T-helper 17 cell (primary cell): ENCODE measurements at places on chromosomes 12 and 14. TPM values are rescaled to one million over a fixed set of nuclear protein-coding genes. Genes with fewer than 3 reads are reported as not detected.

The SLCO1C1 gene
- not detected for total RNA-seq

The NPFF gene
- not detected for total RNA-seq

The TMEM52B gene
- not detected for total RNA-seq

The SLC39A5 gene
- not detected for total RNA-seq

The MLXIP gene
- 86.0 TPM for total RNA-seq

The MYH6 gene
- total RNA-seq = not detected

The YEATS4 gene
- 36.7 TPM for total RNA-seq

The NKX2-8 gene
- total RNA-seq = not detected

The GARIN6 gene
- total RNA-seq = not detected

The P2RX2 gene
- not detected for total RNA-seq

The SOX5 gene
- total RNA-seq = 1.4 TPM

The KITLG gene
- total RNA-seq = not detected

The KRT77 gene
- not detected for total RNA-seq

The VRTN gene
- not detected for total RNA-seq

The TBX3 gene
- total RNA-seq = not detected

The SERPINA9 gene
- not detected for total RNA-seq

The SERPINA4 gene
- not detected for total RNA-seq

The GDF3 gene
- total RNA-seq = not detected

The HRK gene
- 0.30 TPM for total RNA-seq

The RILPL1 gene
- 3.4 TPM for total RNA-seq

The CLEC1B gene
- 21.1 TPM for total RNA-seq

The KIF26A gene
- 4.7 TPM for total RNA-seq

The HSP90B1 gene
- total RNA-seq = 429 TPM

The CCDC198 gene
- not detected for total RNA-seq

The BMP4 gene
- not detected for total RNA-seq

The RFLNA gene
- total RNA-seq = not detected

The TPH2 gene
- total RNA-seq = not detected

The GPR135 gene
- total RNA-seq = 1.7 TPM

The RFX4 gene
- total RNA-seq = not detected

The MED13L gene
- 184 TPM for total RNA-seq

The LTB4R gene
- total RNA-seq = 21.5 TPM

The KCNJ8 gene
- not detected for total RNA-seq

The SMCO2 gene
- total RNA-seq = not detected

The WASHC3 gene
- total RNA-seq = 27.8 TPM

The SERPINA12 gene
- total RNA-seq = not detected

The FGD6 gene
- total RNA-seq = 1.2 TPM
